GM23248 (cell line): ENCODE measurements at places on chromosomes 7 and 10. TPM values are rescaled to one million over a fixed set of nuclear protein-coding genes. Genes with fewer than 3 reads are reported as not detected.
A peak's percentile ranks its signal among the peaks of the same experiment; 100 is the strongest.

Gene COX15
- total RNA-seq: 20.3 and 21.4 TPM in 2 replicates

Gene TMEM176B
- not detected in 2 replicates for total RNA-seq

Gene OR2F2
- not detected in 2 replicates for total RNA-seq

Gene FRMD4A
- total RNA-seq: 17.5 and 17.8 TPM in 2 replicates

Gene OPN4
- not detected in 2 replicates for total RNA-seq

Gene VSTM4
- 8.7 and 9.5 TPM in 2 replicates for total RNA-seq

- no peak for DNase-seq
Measured at GRCh38 chr7:71186535-71187057, 54.7 kb downstream of the GALNT17 start.

GRCh38 chr7:122219253-122219865 is 75.3 kb upstream of the AASS start:
- DNase-seq: peak; percentile 38

- DNase-seq: peak; percentile 94
Measured at GRCh38 chr7:158821171-158822031, 7.9 kb downstream of the ESYT2 start.

DNA sequence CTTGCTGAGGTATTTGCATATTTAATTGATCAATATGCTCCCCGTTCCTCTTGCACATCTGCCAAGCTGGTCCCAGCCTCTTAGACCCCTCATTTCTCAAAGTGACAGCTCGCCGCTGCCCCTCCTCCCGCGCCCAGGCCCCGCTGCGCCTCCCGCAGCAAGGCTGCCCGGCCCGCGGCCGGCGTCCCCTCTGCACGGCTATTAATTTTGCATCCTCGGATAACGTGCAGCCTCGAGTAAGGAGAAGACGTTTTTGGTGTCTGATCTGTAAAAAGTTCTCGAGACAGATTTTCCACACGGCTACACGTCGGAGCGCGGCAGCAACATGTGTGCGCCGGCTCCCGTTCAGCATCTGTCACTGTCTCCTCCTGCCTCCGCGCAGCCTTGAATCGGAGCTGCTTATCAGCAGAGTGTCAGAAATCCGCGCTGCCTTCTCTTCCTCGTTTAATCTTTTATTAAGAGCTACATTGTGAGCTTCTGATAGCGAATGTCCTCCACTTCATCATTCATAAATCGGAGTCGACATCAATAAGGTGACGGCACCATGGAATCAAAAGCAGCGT is 65.3 kb downstream of the EBF3 start:
- DNase-seq: peak; percentile 20

GRCh38 chr7:70051726-70052125 is 453.5 kb downstream of the AUTS2 start:
- no peak for DNase-seq

- DNase-seq: no peak
Measured at GRCh38 chr7:84970670-84971069, 216.2 kb downstream of the SEMA3D start.

- DNase-seq: no peak
Measured at GRCh38 chr10:30759423-30759822, 129.9 kb upstream of the LYZL2 start.

GRCh38 chr10:34323192-34323591 is 491.9 kb downstream of the PARD3 start:
- peak; percentile 59 for DNase-seq

GRCh38 chr10:63217120-63217605 is 84.0 kb downstream of the NRBF2 start:
- DNase-seq: peak; percentile 82

DNA sequence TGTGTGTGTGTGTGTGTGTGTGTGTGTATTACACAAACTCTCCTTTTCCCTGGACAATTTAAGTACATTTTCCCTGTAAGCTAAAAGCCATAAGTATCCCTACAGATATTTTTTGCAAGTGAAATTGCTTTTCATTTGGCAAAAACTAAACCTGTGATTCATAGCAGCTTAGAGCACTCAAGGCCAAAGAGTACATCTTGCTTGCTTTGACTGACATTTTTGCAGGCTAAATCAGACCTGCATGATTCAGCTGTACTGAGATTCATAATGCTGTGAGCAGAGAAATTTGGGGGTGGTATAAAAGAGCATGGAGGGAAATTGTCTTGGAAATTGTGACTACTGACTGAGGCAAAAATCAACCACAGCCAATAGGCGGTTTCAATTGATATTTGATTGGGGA is 500.4 kb downstream of the GFRA1 start:
- DNase-seq: peak; percentile 77

GRCh38 chr10:70499836-70500167 is 21.2 kb downstream of the PALD1 start:
- DNase-seq: no peak

- peak; percentile 34 for DNase-seq
Measured at GRCh38 chr10:116101616-116102315, 171.2 kb downstream of the GFRA1 start.

DNA sequence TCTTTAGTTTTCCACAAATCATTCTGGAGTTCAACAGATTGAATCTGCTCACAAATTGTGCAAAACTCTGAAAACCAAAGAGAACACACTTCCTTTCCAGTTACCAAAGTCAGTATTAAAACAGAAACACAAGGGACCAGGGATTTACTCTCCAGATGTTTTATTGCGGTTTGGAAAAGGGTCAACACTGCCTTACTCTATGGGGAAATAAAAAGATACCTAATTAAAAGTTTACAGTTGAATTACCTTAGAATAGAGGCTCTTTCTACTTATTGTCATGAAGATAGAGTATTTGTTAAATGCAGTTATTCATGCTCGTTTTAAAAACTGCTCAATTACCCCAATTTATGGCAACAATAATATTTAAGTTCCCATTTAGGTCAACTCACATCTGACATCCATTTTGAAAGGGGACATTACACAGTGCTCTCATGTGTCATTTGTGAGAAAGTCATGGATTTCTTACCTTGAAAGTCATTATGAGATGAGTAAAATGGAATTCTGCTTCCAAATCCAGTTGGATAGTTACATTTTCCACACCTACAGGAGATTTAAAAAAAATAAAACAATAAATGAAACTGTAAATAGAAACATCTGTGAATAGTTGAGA is 8.4 kb downstream of the LAMB1 start:
- peak; percentile 40 for DNase-seq
